Activated naive CD8-positive, alpha-beta T cell treated with anti-CD3 and anti-CD28 coated beads for 36 hours (primary cell): ENCODE measurements at places on chromosomes 6 and 20. TPM values are rescaled to one million over a fixed set of nuclear protein-coding genes. Genes with fewer than 3 reads are reported as not detected.
A peak's percentile ranks its signal among the peaks of the same experiment; 100 is the strongest.

- no peak overlapping the region for H3K4me3 ChIP-seq
- H3K27me3 ChIP-seq = no peaks in the 10 kb centered on the region
- H3K27ac ChIP-seq = no peak overlapping the region
- no peak for DNase-seq
- H3K36me3 ChIP-seq = peaks cover 2% of the 10 kb centered on the region
- no peaks in the 10 kb centered on the region for H3K4me1 ChIP-seq
These were observed 163.8 kb downstream of the AIG1 start for GRCh38 chr6:143224516-143224915.

GRCh38 chr6:41682497-41683272, 44.4 kb downstream of the MDFI start:
- H3K27ac ChIP-seq = peak overlapping the region; percentile 71
- no peak for DNase-seq
- H3K27me3 ChIP-seq = peaks cover 6% of the 10 kb centered on the region
- peaks cover 3% of the 10 kb centered on the region for H3K4me1 ChIP-seq
- no peaks in the 10 kb centered on the region for H3K36me3 ChIP-seq

- no peak for DNase-seq
- no peaks in the 10 kb centered on the region for H3K36me3 ChIP-seq
- no peak overlapping the region for H3K4me3 ChIP-seq
- H3K4me1 ChIP-seq = peaks cover 3% of the 10 kb centered on the region
- H3K27ac ChIP-seq = no peak overlapping the region
- H3K27me3 ChIP-seq = no peaks in the 10 kb centered on the region
These were observed 7.4 kb upstream of the SLC22A2 start for GRCh38 chr6:160265869-160266476.

The PRSS35 gene
- not detected for total RNA-seq

GRCh38 chr6:6581054-6581453, 7.5 kb upstream of the LY86 start:
- no peak overlapping the region for H3K4me3 ChIP-seq
- DNase-seq = no peak
- H3K4me1 ChIP-seq = peaks cover 30% of the 10 kb centered on the region

- H3K4me1 ChIP-seq = no peaks in the 10 kb centered on the region
- DNase-seq = no peak
- no peak overlapping the region for H3K4me3 ChIP-seq
- H3K27ac ChIP-seq = no peak overlapping the region
- H3K27me3 ChIP-seq = no peaks in the 10 kb centered on the region
These were observed 450.9 kb downstream of the GJA1 start for GRCh38 chr6:121886223-121886830.

The PROKR2 gene
- not detected for total RNA-seq

The HLA-DMB gene
- 6.1 TPM for total RNA-seq

- no peaks in the 10 kb centered on the region for H3K36me3 ChIP-seq
- H3K27ac ChIP-seq = no peak overlapping the region
- no peak overlapping the region for H3K4me3 ChIP-seq
- DNase-seq = no peak
- no peaks in the 10 kb centered on the region for H3K27me3 ChIP-seq
These were observed 64.8 kb downstream of the HCRTR2 start for GRCh38 chr6:55239099-55239498.

DNA sequence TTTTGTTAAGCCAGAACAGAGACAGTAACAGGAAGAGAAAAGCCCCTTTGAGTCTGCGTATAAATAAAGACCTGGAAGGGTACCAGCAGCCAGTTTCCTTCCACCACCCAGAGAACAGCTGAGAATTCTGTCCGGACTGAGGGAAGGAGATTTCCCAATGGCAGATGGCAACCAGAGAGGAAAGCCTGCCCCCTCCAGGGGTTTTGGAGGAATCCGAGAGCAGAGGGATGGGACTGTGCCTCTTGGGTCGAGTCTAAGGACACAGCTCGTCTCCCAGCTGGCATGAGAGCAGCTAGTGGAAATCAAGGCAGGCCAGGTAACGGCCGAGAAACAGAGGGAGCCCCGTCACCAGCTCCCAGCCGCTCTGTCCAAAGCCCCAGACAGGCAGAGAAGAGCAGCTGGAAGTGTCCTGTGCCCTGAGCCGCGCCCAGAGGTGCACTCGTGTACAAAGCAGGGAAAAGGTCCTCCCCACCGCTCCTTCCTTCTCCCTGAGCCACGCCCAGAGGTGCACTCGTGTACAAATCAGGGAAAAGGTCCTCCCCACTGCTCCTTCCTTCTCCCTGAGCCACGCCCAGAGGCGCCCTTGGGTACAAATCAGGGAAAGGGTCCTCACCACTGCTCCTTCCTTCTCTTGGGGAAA, 134.0 kb upstream of the SNX9 start:
- H3K36me3 ChIP-seq = no peaks in the 10 kb centered on the region
- no peak for DNase-seq
- no peaks in the 10 kb centered on the region for H3K4me1 ChIP-seq
- H3K27me3 ChIP-seq = no peaks in the 10 kb centered on the region
- no peak overlapping the region for H3K27ac ChIP-seq

GRCh38 chr6:925656-926213, 232.8 kb upstream of the EXOC2 start:
- no peak overlapping the region for H3K4me3 ChIP-seq
- no peaks in the 10 kb centered on the region for H3K36me3 ChIP-seq
- DNase-seq = no peak
- peaks cover 19% of the 10 kb centered on the region for H3K27me3 ChIP-seq
- H3K27ac ChIP-seq = no peak overlapping the region

- no peaks in the 10 kb centered on the region for H3K27me3 ChIP-seq
- no peak for DNase-seq
- H3K4me3 ChIP-seq = no peak overlapping the region
- peak overlapping the region; percentile 10 for H3K27ac ChIP-seq
- no peaks in the 10 kb centered on the region for H3K36me3 ChIP-seq
These were observed 57.5 kb downstream of the SNRNP48 start for GRCh38 chr6:7647504-7647903.

The MEP1A gene
- not detected for total RNA-seq

- no peak for DNase-seq
- H3K27ac ChIP-seq = no peak overlapping the region
- no peaks in the 10 kb centered on the region for H3K4me1 ChIP-seq
- H3K36me3 ChIP-seq = peaks cover 4% of the 10 kb centered on the region
- no peak overlapping the region for H3K4me3 ChIP-seq
- no peaks in the 10 kb centered on the region for H3K27me3 ChIP-seq
These were observed 132.6 kb downstream of the TRMT11 start for GRCh38 chr6:126118936-126119335.
